NCI-H2081 treated with DMSO at 0.1 percent for 48 hours (cell line): ENCODE measurements at places on chromosomes 11 and 22.

GRCh38 chr11:35619855-35620640 lies 1.8 kb downstream of the FJX1 start:
- no peak for DNase-seq

GRCh38 chr11:122322329-122322728 lies 206.3 kb upstream of the BLID start:
- DNase-seq = no peak

DNA sequence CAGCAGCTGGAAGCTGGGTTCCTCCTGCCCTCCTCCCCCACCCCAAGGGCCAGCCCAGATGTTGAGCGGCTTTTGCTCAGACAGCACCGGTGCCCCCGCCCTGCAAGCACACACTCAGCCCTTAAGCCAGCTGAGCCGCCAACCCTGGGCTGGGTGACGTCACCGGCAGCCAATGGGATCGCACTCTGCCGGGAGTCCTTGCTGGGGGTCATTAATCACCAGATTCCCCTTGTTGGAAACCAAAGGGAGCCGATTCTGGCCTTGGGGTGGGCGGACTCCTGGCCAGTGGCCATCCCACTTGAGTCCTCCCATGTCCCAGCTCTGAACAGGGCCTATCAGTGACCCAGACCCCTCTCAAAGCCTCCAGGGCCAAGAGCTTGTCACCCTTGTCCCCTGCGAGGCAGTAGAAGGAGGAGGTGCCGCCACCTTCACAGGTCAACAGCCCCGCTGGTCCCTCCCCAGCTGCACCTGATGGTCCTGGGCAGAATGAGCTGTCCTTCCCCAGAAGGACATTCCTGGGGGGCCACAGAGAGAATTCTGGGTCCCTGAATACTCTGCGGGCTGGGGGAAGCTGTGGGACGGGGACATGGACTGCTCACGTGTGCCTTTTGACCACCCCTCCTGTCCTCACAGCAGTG lies 7.4 kb downstream of the DUSP8 start:
- no peak for DNase-seq

- DNase-seq = no peak
Observed at GRCh38 chr11:74739546-74740270, 8.5 kb upstream of the CHRDL2 start.

DNA sequence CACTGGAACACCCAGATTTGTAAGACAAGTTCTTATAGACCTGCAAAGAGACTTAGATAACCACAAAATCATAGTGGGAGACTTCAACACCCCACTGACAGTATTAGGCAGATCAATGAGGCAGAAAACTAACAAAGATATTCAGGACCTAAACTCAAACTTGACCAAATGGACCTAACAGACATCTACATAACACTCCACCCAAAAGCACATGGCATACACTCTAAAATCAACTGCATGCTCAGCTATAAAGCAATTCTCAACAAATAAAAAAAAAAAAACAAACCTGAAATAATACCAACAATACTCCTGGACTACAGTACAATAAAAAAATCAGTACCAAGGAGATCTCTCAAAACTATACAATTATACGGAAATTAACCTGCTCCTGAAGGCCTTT lies 115.0 kb downstream of the FDX1 start:
- no peak for DNase-seq

GRCh38 chr11:118443590-118444218 lies 7.4 kb downstream of the KMT2A start:
- no peak for DNase-seq

GRCh38 chr11:73236854-73237253 lies 18.8 kb downstream of the P2RY2 start:
- no peak for DNase-seq

DNA sequence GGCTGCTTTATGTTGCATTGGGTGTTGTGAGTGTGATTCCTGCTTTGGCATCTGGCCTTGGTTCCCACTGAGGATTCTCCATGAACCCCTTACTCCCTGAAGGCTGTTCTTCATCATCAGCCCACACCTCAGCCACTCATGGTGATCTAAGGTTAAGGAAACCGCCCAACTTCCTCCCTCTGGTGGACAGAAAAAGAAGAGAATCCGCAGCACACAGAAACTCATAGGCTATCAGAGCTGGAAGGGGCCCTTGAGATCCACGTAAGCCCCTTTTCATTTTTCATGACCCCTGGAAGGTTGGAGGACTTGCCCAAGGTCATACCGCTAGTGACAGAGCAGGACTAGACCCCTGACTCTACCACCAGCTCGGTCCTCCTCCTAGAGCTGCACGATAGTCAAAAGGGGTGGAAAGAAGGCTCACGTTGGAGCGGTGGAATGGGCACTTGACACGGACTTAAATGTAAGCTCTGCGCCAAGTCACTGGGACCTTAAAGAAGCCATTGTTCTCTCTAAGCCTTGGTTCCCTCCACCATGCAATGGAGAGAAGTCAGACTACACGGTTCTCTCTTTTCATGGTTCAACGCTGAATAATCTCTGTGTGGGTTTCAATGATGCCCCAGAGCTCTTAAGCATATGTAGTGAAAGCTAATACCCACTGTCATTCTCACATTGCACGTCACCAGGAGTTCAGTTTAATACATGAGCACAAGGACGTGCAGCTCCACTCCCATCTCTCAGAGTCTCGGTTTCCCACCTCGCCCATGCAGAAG lies 83.6 kb upstream of the CRTAM start:
- no peak for DNase-seq

GRCh38 chr11:116505298-116506262 lies 267.2 kb downstream of the BUD13 start:
- DNase-seq = no peak

- DNase-seq = no peak
Observed at GRCh38 chr11:17012712-17013547, 1.3 kb downstream of the PLEKHA7 start.

DNA sequence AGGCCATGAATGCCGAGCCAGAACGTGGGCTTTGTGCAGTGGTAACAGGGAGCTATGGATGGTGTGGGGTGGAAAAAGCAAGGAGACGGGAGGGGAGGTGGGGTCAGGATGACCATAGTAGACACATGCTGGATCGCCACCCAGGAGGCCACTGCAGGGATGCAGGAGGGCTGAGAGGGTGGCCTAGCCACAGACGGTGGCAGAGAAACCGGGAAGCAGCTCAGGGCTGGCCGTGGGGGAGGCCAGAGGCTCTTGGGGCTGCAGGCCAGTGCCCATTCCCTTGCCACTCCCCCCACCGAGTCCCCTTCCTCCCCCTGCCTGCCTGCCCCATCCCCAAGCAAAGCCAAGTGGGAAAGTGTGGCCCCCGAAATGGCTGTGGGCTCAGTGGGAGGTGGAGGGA lies 59.1 kb upstream of the TCF20 start:
- DNase-seq = no peak

DNA sequence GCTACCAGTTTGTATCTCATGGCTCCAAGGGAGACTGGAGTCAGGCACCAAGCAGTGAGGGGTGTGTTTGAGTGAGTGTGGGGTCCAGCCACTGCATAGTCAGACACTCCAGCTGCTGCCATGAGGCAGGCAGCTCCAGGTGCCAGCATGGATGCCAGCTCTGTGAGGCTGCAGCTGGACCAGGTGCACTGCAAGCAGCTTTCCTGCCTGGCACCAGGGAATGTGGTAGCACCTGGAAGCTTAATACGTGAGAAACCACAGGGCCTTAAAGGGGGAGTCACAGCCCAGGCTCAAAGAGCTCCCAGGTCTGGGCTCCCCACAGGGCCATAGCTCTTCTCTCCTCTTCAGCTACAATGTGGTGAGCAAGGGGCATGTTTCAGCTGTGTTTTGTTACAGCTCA lies 817.8 kb upstream of the LUZP2 start:
- no peak for DNase-seq

DNA sequence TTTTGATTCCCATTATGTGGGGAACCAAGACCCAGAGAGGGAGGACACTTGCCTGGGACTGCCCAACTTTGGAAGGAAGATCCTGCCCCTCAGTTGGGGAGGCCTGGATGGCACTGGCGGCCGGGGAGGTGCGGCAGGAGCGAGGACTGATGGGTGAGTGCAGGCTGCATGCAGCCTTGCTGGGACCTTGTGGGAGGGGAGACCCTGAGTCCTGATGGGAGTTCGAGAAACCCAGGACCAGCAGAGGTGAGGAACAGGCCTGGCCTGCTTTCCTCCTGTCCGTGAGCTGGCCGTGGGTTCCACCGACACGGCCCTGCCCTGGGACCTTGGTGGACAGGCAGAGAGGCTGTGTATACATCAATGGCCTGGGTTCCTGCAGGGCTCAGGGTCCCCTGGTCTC lies 19.3 kb upstream of the SMIM38 start:
- DNase-seq = no peak

DNA sequence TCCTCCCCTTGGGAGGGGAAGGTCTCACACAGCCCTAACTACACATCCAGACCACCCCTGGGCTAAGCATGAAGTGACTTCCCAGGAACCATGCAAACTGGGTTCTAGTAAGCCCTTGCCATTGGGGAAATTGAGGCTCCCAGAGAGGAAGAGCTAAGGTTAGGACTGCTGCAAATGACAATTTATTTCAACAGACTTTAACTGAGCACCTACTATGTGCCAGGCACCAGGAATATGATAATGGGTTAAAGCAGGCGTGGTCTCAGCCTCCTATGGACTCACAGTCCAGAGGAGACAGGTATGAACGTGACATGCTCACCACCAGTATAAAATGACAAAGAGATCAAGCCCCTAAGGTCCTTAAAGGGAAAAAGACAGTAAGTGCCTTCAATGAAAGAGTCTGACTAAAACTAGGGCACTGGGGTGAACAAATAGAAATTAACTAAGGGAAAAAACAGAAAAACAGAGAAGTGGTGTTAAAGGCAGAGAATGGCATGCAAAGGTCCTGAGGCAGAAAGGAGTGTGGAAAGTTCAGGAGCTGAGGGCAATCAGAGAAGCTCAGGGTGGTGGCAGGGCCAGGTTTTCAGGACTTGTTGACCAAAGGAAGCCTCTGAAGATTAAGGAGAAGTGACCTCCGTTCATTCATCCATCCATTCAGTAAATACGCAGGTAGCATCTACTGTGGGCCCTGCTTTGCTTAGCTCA lies 14.4 kb upstream of the MN1 start:
- no peak for DNase-seq
